ENCODE measurements at places on chromosomes 13 and 19.

- DNase-seq, result no peak
Measured at GRCh38 chr19:4531562-4532165, 3.4 kb downstream of the PLIN5 start.

DNA sequence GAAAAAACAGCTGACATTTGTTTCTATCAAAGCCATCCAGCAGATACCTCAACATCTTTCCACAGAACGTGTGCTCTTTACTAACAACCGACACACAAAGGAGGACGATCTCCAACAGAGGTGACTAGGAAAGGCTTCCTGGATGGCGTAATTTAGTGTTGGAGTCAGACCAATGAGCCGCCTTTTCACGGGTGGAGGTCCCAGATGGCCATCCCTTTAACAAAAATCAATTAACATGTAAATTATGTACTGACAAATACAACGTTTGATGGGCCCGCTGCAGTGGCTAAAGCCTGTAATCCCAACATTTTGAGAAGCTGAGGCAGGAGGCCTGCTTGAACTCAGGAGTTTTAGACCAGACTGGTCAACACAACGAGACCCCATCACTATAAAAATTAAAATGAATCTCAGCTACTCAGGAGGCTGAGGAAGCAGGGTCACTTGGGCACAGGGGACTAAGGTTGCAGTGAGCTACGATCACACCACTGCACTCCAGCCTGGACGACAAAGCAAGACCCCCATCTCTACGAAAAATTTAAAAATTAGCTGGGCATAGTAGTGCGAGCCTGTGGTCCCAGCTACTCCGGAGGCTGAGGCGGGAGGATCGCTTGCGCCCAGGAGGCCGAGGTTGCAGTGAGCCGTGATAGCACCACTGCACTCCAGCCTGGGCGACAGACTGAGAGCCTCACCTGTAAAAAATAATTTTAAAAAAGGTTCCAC, 1.2 kb upstream of the DPY19L3 start:
- DNase-seq, result no peak

DNA sequence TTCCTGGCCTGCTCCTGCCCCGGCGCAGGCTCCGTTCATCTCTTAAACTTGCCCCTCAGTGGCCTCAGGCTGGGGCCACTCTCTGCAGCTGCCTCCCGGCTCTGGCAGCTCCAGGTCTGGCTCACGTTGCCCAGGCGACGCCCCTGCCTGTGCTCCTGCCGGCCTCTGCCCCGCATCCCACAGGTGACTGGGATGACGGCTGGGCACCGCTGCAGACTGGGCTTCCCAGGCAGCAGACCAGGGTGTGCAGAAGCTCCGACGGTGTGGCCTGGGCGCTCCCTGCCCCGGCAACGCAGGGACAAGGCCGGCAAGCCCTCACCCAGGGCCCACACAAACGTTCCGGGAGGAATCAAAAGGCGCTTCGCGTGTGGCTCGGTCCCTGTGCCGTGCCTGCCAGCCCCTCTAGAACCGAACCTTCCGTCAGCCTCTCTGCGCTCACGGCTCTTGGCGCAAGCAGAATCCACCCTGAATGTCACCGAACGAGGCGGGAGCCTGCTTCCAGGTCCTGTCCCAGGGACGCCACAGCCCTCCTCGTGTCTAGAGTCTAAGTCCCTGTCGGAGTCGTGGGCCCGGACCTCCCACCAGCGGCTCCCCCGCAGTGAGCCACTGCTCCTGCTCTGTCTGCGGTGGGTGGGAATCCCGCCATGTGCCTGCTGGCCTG, 64.8 kb downstream of the MLLT1 start:
- no peak for DNase-seq

- DNase-seq, result no peak
Measured at GRCh38 chr19:49987159-49987698, 26.3 kb upstream of the SIGLEC11 start.

DNA sequence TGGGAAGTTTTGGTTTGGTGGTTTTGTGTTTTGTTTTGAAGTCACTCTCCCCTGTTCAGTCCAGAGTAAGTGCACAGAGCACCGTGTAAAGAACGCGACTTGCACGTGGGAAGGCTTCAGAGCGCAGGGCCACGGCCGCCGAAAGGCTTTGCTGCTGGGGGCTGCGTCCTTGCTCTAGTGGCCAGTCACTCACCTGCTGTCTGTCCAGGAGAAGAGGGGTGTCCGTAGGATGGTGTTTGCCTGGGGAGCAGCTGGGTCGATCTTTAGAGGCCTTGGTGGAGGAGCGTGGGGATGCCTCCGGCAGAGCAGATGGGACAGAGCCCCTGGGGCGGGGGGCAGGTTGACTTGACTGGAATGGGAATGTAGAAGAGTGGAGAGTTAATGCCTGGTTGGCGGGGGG, 116.6 kb upstream of the MCF2L start:
- DNase-seq, result no peak

DNA sequence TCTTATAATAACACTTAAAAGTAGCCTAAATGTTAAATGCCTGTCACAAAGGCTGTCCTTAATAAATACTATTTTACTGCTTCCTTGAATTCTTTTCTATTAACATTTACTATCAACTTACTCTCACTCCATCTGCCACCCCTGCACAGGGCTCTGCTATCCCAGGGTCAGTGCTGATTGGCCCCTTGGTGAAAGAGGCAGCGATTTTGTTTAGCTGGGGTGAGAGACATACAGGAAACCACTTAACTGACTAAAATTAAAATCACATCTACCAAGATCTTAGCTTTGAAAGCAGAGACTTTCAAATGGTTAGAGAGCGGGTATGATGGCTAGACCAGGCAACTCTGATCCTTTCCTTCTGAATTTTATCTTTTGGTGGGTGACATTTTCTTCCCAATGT, 149.9 kb upstream of the HTR2A start:
- DNase-seq, result no peak

DNA sequence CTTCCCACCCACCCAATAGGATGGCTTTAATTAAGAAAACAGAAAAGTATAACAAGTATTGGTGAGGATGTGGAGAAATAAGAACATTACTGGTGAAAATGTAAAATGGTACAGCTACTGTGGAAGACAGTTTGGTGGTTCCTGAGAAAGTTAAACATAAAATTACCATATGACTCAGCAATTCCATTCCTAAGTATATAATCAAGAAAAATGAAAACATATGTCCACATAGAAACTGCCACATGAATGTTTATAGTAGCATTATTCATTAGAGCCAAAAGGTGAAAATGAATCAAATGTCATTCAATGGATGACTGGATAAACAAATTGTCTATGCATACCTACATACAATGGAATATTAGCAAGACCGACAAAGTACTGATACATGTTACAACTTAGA, 16.9 kb downstream of the DZIP1 start:
- no peak for DNase-seq

DNA sequence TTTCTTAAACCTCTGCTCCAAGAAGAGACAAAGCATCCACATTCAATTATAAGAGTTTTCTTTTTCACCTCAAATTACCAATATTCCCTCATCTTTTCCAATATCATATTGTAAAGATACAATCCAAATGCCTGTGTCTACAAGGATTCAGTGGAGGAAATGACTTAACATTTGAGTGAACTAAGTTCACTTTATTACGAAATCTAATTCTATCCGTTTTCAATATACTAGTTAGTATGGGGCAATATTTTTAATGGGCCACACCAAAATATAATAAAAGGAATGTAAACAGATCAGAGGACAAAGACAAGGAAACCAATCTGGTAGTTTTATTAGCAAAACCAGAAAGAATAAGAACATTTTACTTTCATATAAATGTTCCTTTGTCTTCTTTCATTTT, 136.0 kb downstream of the DCLK1 start:
- DNase-seq, result no peak
